ENCODE measurements at places on chromosomes 7 and 10.

DNA sequence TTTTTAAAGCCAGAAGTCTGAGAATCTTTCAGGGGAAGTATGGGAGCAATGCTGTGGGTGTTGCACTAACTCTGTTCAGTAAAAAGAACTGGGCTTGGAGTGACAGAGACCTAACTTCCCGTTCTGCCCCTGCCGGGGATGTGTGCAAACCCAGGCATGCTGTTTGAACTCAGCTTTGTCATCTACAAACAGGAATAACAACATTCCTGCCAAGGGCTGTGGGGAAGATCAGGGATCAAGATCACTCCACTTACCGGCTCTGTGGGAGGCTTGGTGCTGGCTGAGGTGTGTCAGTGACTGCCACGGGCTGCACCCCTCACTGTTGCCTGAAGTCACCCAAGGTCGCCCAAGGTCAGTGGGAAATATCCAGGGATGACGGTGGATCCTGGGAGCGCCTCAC, 23.1 kb upstream of the DRGX start:
- no peak for DNase-seq

- DNase-seq: no peak
These were observed 42.3 kb downstream of the MINPP1 start for GRCh38 chr10:87546971-87547413.

DNA sequence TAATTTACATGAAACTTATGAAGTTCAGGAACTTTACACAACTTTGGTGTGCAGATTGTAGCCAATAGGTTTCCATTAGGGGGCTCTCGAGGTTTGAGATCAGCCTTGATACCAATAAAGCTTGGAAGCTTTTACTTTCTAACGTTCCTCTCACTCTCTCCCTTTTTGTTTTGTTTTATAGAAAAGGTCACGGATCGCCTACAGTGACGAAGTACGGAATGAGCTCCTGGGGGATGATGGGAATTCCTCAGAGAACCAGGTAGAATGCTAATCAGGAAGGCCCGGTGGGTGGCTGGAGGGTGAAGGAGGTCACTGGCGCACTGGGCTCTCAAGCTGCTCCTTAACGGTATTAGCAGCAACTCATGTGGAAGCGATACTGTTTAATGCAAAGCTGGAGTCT, 79.9 kb downstream of the VTI1A start:
- DNase-seq: no peak

DNA sequence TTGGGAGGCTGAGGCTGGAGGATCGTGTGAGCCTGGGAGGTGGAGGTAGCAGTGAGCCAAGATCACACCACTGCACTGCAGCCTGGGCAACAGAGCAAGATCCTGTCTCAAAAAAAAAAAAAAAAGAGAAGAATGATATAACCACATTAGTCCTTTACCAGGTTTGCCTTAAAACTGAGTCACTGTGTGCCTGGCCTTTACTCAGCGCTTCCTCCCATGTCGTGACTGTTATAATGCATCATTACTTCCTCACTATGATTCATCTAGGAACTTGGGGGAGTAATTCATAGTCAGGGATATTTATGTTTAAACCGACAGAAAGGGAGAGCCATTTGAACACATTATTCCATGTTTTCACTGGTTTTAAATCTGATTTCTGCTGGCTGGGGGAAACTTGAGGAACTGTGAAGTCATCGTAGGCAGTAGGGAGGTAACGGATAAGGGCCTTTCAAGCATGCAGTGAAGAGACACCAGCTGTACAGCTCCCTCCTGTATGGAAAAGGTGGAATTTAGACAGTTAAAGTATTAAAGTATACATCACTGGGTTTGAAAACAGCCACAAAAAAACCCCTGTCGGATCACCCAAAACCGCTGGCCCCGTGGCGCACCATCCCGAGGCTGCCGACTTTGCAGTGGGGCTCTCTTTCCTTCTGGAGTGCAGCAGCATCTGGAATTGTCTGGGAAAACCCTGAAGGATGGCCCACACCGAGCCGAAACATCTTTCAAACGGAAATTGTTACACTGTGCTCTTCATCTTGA, 119.8 kb downstream of the NKX6-2 start:
- DNase-seq: no peak

DNA sequence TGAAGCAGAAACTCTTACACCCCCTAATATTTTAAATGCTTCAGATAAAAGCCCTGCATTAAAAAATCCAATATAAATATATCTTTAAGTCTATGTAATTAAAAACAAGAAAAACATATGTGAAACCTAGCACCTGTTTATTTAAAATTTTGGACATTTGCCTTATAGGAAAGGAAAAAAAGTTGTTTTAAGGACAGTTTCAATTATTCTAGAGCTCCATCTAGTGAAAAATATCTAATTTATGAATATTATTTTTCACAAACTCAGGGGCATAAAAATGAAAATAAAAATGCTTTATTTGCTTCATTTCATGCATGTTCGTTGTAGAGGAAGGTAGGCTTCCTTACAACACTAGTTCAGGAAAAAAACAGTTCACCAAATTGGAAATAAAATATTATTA, 26.1 kb downstream of the ENKUR start:
- DNase-seq: no peak

- no peak for DNase-seq
These were observed at the start of gene NKX2-3 for GRCh38 chr10:99532687-99533495. NKX2-3 (plus strand) TSS chr10:99532942; CDS start chr10:99533132, 190 bp downstream.

- DNase-seq: peak; percentile 75
These were observed 321.8 kb downstream of the ZNF248 start for GRCh38 chr10:37535459-37536246.

Data from NT2/D1 (cell line).